ENCODE measurements at places on chromosomes 3 and 15. TPM values are rescaled to one million over a fixed set of nuclear protein-coding genes. Genes with fewer than 3 reads are reported as not detected.
A peak's percentile ranks its signal among the peaks of the same experiment; 100 is the strongest.

- no peak overlapping the region for H3K27ac ChIP-seq
- H3K27me3 ChIP-seq = peaks cover 27% of the 10 kb centered on the region
- no peak for DNase-seq
- no peak overlapping the region for H3K4me3 ChIP-seq
Observed at GRCh38 chr15:77647961-77648360, 15.2 kb upstream of the LINGO1 start.

DNA sequence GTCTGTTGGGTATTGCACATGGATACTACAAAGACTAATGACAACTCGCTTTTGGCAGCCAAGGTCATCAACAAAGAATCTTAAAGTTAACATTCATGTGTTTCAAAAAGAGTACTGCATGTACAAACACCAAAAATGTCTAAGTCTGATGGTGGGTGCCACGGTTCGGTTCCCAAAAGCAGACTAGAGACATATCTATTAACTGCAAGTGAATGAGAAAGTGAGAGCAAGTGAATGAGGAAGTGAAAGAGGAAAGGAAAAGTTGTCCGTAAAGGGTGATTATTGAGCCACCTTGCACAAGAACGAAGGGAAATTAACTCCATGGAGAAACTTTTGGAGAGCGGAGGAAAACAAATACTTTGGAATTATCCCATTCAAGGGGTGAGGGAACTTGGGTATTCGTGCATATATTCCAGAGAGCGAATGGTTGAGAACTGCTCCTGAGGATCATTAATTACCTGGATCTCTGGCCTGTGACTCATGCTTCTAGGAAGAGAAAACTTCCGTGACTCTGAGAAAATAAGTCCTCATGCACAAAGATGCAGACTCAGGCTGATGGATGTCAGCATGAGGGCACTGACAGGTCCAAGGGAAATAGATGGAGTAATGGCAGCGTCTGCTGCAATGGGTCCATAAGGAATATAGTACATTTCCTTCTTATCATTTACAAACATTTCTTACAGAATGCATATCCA is 336.5 kb upstream of the TGFBR2 start:
- H3K27me3 ChIP-seq = no peaks in the 10 kb centered on the region
- H3K4me1 ChIP-seq = peaks cover 19% of the 10 kb centered on the region

- peaks cover 93% of the 10 kb centered on the region for H3K27me3 ChIP-seq
- peaks cover 12% of the 10 kb centered on the region for H3K4me1 ChIP-seq
- no peaks in the 10 kb centered on the region for H3K36me3 ChIP-seq
Observed at GRCh38 chr3:62874711-62875557, at the start of gene CADPS. Gene CADPS (minus strand): TSS chr3:62875416. CDS start chr3:62875029, 387 bp downstream.

- DNase-seq = no peak
- H3K36me3 ChIP-seq = no peaks in the 10 kb centered on the region
- H3K4me1 ChIP-seq = no peaks in the 10 kb centered on the region
Observed at GRCh38 chr15:50381438-50381837, 26.4 kb upstream of the GABPB1 start.

GRCh38 chr3:8223766-8224165 is 277.9 kb upstream of the LMCD1 start:
- no peaks in the 10 kb centered on the region for H3K36me3 ChIP-seq
- no peaks in the 10 kb centered on the region for H3K27me3 ChIP-seq
- H3K4me1 ChIP-seq = peaks cover 6% of the 10 kb centered on the region

- H3K27ac ChIP-seq = no peak overlapping the region
- no peak for DNase-seq
- H3K4me1 ChIP-seq = peaks cover 4% of the 10 kb centered on the region
- H3K36me3 ChIP-seq = peaks cover 2% of the 10 kb centered on the region
- H3K27me3 ChIP-seq = peaks cover 7% of the 10 kb centered on the region
Observed at GRCh38 chr3:195859846-195860411, 48.2 kb upstream of the MUC4 start.

DNA sequence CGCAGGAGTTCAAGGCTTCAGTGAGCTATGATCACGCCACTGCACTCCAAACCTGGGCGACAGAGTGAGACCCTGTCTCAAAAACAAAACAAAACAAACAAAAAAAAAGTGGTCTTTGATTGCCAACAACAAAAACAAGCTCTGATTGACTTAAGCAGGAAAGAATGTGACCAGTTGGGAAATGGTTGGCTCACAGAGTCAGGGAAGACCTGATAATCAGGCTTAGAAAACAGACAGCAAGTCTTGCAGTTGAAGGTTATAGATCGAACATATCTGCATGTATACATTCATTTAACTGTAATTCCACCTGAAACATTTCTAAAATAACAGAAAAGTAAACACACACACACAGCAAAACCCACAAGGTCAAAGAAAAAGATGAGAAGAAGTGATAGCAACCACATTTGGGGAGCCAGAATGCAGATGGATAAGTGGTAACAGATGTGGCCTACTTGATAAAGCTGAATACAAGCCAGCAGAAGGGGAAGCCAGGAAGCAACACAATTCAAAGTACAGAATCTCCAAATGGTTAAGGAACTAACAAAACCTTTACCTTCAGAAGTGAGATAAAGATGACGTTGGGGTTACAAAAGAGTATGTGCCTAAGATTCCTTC is 699.9 kb upstream of the ZNF385D start:
- no peak overlapping the region for H3K4me3 ChIP-seq
- peak overlapping the region; percentile 66 for H3K27ac ChIP-seq
- H3K27me3 ChIP-seq = peaks cover 1% of the 10 kb centered on the region
- H3K4me1 ChIP-seq = peaks cover 3% of the 10 kb centered on the region

GRCh38 chr3:56894881-56895431 is 93.2 kb upstream of the ARHGEF3 start:
- peaks cover 24% of the 10 kb centered on the region for H3K4me1 ChIP-seq
- H3K4me3 ChIP-seq = no peak overlapping the region
- no peak for DNase-seq

- H3K27ac ChIP-seq = no peak overlapping the region
- H3K4me1 ChIP-seq = no peaks in the 10 kb centered on the region
- H3K27me3 ChIP-seq = no peaks in the 10 kb centered on the region
- no peaks in the 10 kb centered on the region for H3K36me3 ChIP-seq
- DNase-seq = no peak
Observed at GRCh38 chr15:54307252-54307902, 329.1 kb downstream of the UNC13C start.

DNA sequence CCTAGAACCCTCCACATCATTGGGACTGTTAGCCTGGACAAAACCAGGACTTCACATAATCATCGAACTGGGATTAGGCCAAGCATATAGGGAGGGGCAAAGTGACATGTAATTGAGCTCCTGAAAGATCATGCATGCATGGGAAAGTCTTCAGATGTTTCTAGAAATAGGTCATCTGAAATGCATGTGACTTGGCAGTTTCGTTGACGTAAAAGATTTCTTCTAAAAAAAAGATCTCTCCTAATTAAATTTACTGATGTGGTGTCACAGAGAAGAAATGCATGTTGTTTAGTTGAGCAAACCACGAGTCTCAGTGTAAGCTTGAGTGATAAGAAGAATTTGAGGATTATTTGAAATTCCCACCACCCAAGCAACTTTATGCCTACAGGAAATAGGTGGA is 70.0 kb upstream of the LIMD1 start:
- H3K4me1 ChIP-seq = no peaks in the 10 kb centered on the region
- no peak for DNase-seq
- no peak overlapping the region for H3K27ac ChIP-seq
- peaks cover 31% of the 10 kb centered on the region for H3K36me3 ChIP-seq
- H3K4me3 ChIP-seq = no peak overlapping the region
- no peaks in the 10 kb centered on the region for H3K27me3 ChIP-seq

- DNase-seq = no peak
- no peaks in the 10 kb centered on the region for H3K27me3 ChIP-seq
- peaks cover 43% of the 10 kb centered on the region for H3K4me1 ChIP-seq
- peak overlapping the region; percentile 66 for H3K27ac ChIP-seq
- no peaks in the 10 kb centered on the region for H3K36me3 ChIP-seq
Observed at GRCh38 chr15:64891561-64891960, 20.1 kb upstream of the ANKDD1A start.

DNA sequence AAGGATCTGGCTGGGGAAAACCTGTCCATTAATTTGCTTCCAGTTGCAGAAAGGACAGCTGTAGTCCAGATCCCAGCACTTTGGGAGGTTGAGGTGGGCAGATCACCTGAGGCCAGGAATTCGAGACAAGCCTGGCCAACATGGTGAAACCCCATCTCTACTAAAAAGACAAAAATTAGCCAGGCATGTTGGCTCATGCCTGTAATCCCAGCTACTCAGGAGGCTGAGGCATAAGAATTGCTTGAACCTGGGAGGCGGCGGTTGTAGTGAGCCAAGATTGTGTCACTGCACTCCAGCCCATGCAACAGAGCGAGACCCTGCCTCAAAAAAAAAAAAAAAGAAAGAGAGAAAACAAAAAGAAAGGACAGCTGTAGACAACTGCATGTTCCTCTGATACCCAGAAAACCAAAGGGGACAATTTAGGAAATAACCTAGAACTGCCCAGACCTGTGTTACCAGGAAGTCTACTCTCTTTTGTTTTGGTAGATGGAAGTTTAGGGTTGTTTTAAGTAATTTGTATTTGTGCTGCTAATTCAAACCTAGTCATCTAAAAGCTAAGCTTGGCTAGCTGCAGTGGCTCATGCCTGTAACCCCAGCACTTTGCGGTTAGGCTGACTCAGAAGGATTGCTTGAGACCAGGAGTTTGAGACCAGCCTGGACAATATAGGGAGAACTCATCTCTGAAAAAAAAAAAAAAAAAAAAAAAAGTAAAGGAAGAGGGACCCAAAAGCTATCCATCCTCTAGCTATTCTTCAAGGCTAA is 22.7 kb downstream of the EXD1 start:
- no peak for DNase-seq
- H3K27me3 ChIP-seq = peaks cover 4% of the 10 kb centered on the region
- no peak overlapping the region for H3K4me3 ChIP-seq
- H3K27ac ChIP-seq = peak overlapping the region; percentile 64
- H3K4me1 ChIP-seq = peaks cover 2% of the 10 kb centered on the region
- H3K36me3 ChIP-seq = no peaks in the 10 kb centered on the region

DNA sequence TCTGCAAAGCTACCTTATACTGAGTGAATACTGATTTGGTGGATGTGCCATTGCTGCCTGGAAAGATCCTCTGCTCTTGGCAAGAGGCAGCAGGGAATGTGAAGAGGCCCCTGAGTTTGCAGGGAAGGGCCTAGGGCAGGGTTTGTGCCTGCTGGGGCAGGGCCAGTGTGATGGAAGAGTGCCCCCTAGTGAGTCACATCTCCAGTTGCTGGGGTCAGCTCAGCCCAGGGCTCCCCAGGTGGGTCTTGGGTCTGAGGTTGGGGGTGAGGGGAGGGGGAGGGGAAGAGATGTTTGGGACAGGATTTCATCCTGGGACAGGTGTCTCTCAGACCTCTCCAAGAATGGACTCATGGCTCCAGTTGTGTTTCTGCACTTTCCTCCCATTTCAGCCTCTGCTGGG is 4.1 kb upstream of the AMOTL2 start:
- no peak for DNase-seq
- H3K36me3 ChIP-seq = no peaks in the 10 kb centered on the region
- no peak overlapping the region for H3K27ac ChIP-seq
- peaks cover 49% of the 10 kb centered on the region for H3K4me1 ChIP-seq
- H3K4me3 ChIP-seq = no peak overlapping the region

DNA sequence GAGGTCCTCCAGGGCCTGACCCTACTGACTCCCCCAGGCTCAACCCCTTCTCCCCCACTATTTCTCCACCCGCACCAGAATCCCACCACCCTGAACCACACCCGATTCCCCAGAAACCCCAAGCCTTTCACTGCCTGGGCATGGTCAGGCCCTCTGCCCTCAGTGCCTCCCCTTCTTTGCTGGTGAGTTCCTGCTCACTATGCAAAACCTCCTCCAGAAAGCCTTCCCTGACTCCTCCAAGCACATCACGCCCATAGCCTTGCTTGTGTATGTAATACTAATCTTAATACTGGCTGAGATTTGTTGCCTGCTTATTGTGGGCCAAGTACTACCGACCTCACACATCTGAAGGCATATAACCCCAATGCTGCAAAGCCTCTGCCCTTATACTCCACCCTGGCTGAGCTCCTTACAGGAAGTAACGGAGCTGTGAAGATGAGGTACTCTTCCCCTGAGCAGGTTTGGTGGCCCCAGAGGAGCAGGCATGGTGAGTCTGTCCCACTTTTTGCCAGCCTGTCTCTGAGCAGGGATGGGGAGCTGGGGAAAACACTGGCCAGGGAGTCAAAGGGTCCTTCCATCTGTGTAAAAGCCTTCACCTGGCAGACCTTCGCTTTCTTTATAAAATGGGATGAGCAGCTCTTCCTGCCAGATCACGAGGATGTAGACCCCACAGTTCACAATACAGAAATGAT is 9.5 kb downstream of the RAB6B start:
- H3K36me3 ChIP-seq = no peaks in the 10 kb centered on the region
- no peaks in the 10 kb centered on the region for H3K4me1 ChIP-seq
- H3K27me3 ChIP-seq = peaks cover 25% of the 10 kb centered on the region
- no peak overlapping the region for H3K27ac ChIP-seq
- DNase-seq = peak; percentile 19

GRCh38 chr3:176106380-176106779 is 1090.9 kb downstream of the TBL1XR1 start:
- H3K4me1 ChIP-seq = no peaks in the 10 kb centered on the region
- DNase-seq = no peak
- H3K4me3 ChIP-seq = no peak overlapping the region
- no peak overlapping the region for H3K27ac ChIP-seq

GRCh38 chr3:33006081-33006480 is 54.6 kb downstream of the CCR4 start:
- no peak overlapping the region for H3K27ac ChIP-seq
- peaks cover 37% of the 10 kb centered on the region for H3K36me3 ChIP-seq
- DNase-seq = no peak

The ITIH4 gene
- 12.0 TPM for total RNA-seq

The ADAMTSL3 gene
- 13.2 TPM for total RNA-seq

The DPPA4 gene
- total RNA-seq = 87.7 TPM

The PATL2 gene
- total RNA-seq = 1.3 TPM

The DISP2 gene
- total RNA-seq = 0.76 TPM
